ENCODE measurements at places on chromosomes 2 and 18.

DNA sequence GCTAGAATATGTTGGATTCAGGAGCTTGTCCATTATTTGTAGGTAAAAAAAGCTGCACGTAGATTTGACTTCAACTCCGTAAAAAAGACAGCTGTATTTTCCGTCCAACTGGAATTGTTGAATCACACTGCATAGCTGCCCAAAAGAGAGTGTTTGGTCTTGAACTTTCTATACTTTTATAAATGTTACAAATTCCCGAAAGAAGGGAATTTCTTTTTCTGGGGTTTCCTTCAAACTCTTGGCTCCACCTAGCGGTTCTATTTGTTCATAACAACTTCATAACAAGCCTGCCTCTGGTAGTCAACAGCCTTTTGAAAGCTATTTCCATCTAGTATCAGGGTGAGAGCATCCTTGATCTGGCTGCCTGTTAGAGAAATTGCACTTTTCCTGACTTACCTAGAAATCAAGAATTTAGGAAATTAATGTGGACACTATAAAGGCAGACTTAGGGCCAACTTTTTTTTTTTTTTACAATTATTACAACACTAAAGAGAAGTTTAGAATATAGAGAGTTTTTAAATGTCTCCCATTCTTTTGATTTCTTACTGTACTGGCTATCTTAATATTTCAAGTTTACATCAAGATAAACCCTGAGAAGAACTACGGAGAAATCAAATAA, 48.1 kb downstream of the TMEM185B start:
- peak; percentile 35 for DNase-seq

DNA sequence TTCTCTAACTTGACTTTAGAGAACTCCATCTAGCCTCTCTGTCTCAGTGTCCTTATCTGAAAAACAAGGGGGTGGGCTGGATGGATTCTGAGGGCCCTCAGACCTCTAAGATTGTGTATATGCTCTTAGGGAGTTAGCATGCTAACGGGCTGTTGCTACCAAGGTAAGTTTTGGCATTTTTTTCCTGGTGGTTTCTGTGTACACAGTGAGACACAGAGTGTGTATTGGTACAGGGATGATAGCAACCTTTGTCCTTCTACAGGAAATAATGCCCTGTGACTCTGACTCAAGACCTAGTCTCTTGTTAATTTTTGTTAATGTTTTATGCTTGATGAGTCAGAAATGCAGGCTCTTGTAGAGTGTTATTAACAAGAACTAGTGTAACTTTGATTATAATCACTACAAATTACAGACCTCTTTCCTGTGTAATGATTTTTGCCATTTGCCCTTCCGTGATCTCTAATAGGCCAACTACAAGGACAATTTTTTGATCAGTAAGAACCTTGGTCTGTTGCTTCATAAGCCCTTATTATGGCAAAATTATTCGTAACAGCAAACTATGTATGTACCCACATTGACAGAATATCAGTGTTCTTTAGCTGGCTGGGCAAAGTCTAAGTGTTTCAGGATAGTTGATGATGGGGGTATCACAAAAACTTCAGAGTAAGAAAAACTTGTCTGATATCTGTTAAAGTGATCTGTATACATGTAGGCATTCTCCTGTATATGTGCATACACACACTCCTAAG, 89.7 kb downstream of the SPTBN1 start:
- DNase-seq, result no peak

GRCh38 chr18:49619801-49620200, 57.9 kb downstream of the LIPG start:
- DNase-seq, result no peak

GRCh38 chr2:96891591-96892333, 21.9 kb upstream of the SEMA4C start:
- DNase-seq, result no peak

GRCh38 chr2:204344119-204344518, 201.2 kb upstream of the PARD3B start:
- no peak for DNase-seq

DNA sequence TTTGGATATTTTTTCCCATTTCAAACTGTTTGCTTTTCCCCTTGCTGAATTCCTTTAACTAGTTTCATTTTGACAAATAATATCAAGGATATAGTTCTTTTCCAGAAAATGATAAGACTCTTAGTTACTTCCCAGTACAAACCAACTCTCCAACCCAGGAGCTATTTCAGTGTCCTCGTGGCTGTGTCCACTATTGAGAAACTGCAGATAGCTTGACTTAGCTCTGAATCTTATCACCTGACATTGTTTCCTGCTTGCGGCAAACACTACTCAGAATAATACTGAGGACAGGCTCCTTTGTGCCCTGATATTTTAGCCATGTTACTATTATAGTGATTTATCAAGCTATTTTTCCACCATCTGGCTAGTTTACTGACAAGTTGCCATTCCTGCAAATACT, 74.6 kb downstream of the KLF7 start:
- no peak for DNase-seq

- no peak for DNase-seq
Measured at GRCh38 chr2:128520791-128521190, 202.1 kb upstream of the HS6ST1 start.

All from head of caudate nucleus (tissue), 42 donors.